ENCODE measurements at places on chromosomes 2 and 18.

GRCh38 chr2:191691016-191691735, 13.2 kb downstream of the NABP1 start:
- DNase-seq = no peak

GRCh38 chr2:32990556-32990955, 43.8 kb downstream of the LTBP1 start:
- no peak for DNase-seq

DNA sequence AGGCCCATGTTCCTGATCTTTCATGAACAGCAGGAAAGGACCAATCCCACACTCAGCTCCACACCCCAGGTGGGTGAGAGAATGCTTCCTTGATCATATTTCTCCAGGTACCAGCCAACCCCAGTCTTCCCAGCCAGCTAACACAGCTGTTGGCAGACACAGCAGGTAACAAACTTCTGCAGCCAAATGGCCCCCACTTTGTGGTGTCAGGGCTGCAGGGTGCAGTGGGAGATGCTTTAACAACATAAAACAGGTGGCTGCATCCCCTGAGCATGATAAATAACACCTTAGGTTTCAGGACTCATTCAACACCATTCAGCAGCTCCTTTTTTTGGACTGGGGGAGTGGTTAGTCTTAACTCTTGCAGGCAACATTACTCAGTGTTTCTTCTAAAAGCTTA, 76.7 kb upstream of the ACAA2 start:
- DNase-seq = no peak

- no peak for DNase-seq
These were observed 9.4 kb upstream of the PSD4 start for GRCh38 chr2:113164215-113164929.

GRCh38 chr2:232204457-232204931, 174.1 kb upstream of the ALPP start:
- no peak for DNase-seq

GRCh38 chr2:23400703-23401102, 15.7 kb downstream of the KLHL29 start:
- DNase-seq = peak; percentile 14

DNA sequence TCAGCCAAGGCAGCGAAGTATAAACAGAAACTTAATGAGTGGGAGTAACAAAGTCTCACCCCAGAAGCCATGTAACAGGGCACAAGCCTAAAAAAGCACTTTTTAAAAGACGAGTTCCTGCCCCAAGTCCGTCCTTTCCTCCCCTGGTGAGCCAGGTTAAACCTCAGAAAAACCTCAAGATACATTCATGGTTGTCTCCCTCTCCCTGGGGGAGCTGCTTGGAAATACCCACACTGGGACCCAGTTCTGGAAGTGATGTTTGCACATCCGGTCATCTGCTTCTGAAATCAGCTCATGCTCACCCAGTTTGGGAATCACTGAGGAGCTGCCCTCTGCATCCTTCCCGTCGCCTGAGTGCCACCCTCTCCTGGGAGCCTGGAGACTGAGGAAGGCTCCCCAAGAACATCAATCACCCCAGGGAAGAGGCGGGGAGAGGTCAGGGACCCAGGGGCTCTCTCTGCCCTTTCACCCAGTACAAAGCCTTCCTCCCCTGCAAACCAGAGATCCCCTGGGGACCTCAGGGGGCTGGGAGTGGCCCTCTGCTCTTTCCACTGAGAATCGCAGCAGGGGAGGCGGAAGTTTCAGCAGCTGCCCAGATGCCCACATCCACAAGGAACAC, 150.6 kb upstream of the AGAP1 start:
- DNase-seq = no peak

DNA sequence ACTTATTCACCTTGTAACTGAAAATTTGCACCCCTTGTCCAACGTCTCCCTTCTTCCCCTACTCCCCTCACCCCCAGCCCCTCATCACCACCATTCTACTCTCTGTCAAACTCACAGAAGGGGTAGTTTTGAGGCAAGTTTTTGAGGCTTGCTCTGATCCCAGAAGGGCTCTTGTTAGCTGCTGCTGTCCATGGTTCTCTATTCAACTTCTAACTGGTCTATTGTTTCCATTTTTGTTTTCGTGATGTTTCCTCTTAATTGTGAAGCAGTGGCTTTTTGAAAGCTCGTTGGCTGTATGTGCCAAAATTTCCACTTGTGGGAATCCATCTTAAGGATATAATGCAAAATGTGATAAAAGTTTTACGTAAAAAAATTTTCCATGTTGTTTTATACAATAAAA, 92.5 kb upstream of the CRACDL start:
- no peak for DNase-seq

DNA sequence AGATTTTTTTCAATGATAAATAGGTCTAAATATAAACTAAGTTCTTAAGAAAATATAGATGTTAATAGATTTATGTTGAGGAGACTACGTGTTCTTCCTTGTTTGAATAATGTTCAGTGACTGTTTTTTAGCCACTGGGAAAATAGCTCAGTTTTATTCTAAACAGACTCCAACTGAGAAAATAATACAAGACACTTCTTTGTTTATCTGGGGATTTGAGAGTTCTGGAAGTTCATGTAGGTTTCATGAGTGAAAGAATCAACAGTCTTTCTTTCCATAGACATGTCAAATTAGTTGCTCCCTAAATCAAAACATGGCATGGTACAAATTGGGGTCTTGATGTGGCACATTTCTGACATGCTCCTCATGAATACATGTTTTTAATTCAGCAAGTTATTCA, 177.7 kb downstream of the MREG start:
- no peak for DNase-seq

- DNase-seq = no peak
These were observed 13.1 kb upstream of the SATB2 start for GRCh38 chr2:199470672-199471442.

Data from mesothelial cell of epicardium (in vitro differentiated cells).